ENCODE measurements at places on chromosomes 4 and X.

DNA sequence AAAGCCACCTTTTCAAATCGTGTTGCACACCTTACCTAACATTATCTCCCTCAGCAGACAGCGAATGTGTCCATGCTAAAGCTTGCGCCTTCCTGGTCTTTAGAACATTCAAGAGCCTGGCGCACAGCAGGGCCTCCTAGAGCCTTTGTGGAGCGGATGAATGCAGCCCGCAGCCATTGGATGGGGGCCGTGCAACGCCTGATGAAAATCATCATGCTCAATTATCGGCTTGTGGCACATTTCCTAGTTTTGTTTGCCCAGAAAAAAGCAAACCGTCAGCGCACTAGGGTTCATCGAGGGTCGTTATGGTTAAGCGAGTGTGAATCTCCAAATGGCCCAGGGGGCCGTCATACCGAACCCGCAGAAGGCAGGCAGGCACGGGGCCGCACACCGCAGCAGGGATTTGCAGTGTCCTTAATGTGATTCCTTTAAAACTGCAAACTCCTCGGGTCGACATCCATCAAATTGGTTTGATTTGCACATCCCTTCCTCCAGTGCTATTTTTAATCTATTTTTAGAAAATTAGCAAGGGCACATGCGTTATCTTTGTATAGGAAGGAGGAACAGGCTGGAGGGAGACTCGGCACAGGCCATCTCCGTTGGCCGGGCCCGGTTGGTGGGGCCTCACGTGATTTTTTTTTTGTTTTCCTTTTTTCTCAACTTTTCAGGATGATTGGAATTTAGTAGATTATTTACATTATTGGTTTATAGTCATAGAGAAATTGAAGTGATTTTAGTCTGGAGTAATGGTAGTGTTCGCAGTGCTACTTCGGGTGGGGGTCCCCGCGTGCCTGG lies 53.1 kb downstream of the ABLIM2 start:
- DNase-seq: no peak

DNA sequence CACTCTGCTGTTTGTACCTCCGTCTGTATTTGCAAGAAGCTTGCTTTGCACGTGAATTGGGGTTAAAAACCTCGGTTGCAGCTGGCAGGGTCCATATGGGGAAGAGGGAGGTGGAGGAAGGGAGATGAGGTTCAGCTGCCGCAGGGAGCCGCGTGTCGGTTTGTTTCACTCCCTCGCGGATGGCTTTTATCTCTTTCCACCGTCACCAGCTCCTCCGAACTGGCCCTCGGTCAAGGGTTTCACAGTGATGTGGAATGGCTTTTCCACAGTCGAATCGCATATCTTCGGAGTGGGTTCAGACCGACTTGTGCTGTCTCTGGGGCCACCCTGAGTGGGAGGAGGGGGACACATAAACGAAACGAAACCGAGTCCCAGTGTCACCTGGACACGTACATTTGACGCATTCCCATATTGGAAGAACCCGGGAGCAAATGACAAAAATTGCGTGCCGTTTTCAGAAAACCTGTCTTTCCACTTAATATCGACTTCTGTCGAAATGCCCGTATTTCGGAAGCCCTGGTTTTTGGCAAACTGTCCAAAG lies 929 bp downstream of the ZBTB33 start:
- DNase-seq: no peak

DNA sequence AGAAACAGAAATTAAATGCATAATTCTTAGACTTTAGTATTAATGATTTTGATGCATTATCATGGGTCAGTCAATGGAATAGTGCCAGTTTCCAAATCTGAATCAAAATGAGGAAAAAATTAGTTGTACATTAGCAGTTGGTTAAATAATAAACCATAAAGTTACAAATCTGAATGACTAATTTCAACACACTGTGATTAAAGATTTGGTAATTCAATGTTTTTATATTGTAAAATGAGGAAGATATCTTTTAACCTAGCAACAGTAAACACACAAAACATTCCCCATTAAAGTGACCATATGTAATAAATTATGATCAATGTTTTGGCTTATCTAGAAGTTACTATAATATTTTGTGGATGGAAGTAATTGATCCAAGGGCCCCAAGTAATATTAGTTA lies 1.6 kb downstream of the FBXO8 start:
- no peak for DNase-seq

DNA sequence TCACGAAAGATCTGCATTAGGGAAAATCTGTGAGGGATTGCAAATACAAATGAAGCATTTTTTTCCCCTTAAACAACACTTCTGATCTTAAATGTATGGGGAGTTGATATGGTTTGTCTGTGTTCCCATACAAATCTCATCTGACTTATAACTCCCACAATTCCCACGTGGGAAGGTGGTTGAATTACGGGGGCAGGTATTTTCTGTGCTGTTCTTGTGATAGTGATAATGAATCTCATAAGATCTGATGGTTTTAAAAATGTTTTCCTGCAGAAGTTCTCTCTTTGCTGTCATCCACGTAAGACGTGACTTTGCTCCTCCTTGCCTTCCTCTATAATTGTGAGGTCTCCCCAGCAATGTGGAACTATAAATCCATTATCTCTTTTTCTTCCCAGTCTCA lies 107.4 kb upstream of the KCNIP4 start:
- DNase-seq: no peak

DNA sequence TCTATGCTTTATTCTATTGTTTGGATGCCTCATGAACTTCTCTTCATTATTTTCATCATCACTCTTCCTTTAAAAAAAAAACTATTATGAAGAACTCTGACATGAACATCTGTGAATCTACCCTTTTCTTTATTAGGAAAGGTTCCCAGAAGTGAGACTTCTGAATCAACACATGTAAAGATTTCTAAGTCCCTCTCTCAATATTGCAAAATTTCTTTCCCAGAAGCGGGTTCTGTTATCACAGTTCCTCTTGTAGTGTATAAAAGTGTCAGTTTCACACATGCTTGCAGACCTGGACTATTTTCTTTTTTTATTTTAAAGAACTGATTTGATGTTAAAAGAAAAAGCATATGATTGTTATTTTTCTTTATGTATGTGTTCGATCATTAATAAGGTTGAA lies 330.8 kb upstream of the KLF3 start:
- DNase-seq: no peak

- DNase-seq: no peak
These were observed 70.3 kb downstream of the ACOX3 start for GRCh38 chr4:8370106-8370787.

- DNase-seq: no peak
These were observed 136.7 kb downstream of the APBB2 start for GRCh38 chr4:41077628-41078027.

GRCh38 chr4:173169428-173170181 lies 994 bp downstream of the GALNT7 start:
- peak; percentile 38 for DNase-seq

DNA sequence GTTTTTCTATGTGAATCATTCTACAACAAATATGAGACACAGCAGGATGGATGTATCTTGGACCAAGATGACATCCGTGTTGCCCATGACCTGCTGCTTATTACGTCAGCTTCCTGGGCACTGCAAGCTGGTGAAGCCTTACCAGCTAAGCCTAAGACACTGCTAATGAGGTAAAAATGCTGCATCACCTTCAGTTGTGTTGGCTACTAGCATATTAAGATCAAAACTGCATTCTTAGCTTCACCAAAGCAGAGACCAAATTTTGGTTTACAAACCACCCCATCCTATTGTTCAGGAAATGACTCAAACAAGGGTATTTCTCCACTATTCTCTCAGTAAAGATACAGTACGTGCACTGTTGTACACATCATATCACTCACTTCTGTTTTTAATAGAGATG lies 50.3 kb downstream of the MAML3 start:
- DNase-seq: peak; percentile 2

DNA sequence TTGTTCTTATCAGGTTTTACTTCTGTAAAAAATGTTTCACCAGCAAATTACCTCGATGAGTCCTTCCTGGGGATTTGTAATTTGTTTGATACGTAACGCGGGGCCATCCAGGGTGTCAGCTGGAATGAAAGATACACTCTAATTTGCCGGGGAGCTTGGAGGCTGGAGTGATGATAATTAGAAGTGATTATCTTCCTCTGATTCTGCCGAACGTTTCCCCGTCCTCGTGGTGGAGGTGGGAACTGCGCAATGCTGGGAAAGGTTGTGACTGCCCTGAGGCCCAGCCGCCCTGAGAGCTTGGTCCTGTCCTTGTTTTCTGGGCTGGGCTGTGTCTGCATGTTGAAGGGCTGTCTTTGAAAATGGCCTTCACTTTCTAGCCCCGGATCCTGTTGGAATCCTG lies 48.0 kb downstream of the SORCS2 start:
- DNase-seq: no peak

DNA sequence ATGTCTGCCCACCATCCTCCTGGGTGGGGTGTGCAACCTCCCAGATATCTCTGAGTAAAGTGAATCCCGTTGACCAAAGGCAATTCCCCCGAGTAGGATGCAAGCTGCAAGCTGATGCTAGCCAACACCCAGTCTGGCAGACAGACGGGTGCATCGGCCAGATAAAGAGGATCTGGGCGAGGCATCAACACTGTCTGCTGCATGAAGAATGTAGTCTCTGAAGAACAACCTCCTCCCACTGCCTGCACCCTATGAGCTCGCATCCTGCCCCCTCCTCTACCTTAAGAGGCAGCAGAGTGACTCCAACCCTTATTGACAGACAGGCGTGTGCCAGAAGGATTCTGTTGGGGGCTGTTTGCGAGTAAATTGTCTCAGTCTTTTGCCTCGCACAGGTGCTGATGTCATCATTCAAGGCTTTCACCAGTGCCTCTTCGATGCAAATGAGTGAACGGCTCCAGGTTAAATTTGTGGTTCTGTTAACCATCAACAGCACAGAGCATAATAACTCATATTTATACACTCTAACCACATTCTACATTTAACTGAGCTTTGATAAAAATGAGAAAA lies 546.9 kb downstream of the BCOR start:
- DNase-seq: no peak

- DNase-seq: no peak
These were observed 29.9 kb downstream of the ARL13A start for GRCh38 chrX:100999451-100999850.

- no peak for DNase-seq
These were observed 249.7 kb downstream of the NR3C2 start for GRCh38 chr4:148192526-148192925.

- no peak for DNase-seq
These were observed 29.2 kb downstream of the SULT1E1 start for GRCh38 chr4:69830560-69831269.

DNA sequence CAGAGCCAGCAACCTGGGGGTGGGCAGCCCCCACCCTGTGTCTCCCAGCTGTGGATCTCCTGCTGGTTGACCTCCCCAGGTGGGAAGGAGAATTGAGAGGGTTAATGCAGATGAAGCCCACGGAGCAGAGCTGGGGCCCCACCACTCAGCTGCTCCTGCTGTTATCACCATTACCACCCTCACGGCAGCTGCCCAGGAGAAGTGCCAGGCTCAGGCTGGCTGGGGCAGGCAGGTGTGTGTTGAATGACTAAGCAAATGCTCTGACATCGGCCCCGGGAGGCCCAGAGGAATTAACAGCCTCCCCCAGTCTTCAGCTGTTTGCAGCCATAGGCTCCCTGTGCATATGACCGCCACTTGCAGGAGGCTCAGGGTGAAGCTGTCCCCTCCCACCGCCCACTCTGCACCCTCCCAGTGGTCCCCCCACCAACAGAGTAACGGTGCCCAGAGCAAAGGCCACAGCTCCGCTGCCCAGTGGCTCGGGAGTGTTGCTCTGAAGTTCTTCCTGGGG lies 133.8 kb downstream of the CPZ start:
- no peak for DNase-seq

DNA sequence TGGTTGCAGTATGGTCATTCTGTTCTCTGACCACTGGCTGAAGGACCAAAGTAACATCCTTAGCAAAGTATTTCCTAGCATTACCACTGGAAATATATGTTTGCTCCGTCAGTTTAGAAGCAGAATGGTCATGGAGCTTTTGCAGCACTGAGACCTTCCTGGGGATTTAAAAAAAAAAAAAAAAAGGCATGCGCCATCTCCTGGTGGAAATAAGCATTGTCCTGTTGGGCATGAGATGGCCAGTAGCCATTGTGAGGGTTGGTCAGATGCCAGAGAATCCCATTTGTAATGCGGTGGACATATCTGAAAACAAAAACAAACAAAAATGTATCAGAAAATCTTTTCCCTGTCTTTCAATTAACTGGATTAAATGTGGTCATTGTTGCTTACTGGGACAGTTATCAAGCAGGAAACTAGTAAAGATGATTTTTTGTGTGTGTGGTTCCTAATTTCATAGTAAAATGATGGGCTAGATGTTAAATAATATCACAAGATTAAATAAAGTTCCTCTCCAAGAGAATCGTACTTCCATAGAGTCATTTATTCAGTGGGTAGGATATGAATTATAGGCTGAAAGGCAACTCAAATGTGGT lies 139.6 kb downstream of the SOWAHB start:
- no peak for DNase-seq

GRCh38 chr4:53043891-53044650 lies 182.0 kb downstream of the RASL11B start:
- no peak for DNase-seq

DNA sequence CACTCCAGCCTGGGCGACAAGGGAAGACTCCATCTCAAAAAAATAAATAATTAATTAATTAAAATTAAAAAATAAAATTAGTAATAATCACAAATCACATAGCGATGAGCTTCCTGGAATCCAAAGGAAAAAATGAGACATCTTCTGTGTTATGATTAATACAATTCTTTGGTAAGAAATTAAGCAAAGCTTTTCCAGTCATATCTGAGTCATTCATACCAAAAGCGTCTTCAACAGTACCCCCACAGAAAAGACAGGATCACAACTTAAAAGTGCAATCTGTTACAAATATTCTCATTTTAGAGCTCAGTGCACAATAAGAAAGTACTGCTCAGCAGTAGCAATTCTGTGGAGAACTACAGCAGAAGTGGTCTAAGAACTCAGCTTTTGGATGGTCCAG lies 168.5 kb upstream of the MXRA5 start:
- DNase-seq: no peak

GRCh38 chr4:119585771-119586170 lies 42.8 kb downstream of the PDE5A start:
- DNase-seq: no peak

DNA sequence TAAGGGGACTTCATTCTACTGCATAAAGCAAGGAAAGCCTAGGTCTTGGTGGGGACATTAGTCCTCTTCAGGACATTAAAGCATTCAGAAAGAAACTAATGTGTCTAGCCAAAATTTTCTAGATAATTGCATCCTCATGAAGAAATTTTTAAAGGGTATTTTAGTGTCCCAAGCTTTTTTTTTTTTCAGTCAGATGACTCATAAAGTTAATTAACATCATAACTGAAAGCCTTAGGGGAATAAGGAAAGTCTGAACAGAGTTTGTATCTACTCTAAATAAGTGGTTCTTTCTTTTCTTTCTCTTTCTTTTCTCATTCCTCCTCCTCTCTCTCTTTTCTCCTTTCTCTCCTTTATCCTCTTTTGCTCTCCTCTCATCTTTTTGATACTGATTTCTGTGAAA lies 202.4 kb downstream of the ADAMTS3 start:
- DNase-seq: no peak

GRCh38 chr4:98784947-98785706 lies 126.7 kb upstream of the TSPAN5 start:
- no peak for DNase-seq

DNA sequence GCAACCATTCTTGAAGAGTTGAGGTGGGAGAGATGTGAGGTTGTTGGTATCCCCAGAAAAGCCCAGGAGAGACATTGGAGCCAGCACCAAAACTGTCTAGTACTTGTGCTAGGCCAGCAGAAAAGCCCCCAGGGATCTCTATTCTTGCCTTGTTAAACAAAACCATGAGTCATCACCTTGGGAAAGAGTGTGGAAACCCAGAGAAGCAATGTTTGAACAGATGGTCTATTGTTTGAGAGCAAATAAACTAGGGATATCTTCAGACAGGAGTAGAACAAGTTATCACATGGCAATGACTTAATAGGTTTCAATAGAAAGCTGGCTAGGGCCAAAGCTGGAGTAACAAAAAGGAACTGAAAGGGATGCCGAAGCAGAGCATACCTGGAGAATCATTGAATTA lies 195.7 kb upstream of the CASK start:
- no peak for DNase-seq
